ENCODE measurements at places on chromosomes 3 and 15.

DNA sequence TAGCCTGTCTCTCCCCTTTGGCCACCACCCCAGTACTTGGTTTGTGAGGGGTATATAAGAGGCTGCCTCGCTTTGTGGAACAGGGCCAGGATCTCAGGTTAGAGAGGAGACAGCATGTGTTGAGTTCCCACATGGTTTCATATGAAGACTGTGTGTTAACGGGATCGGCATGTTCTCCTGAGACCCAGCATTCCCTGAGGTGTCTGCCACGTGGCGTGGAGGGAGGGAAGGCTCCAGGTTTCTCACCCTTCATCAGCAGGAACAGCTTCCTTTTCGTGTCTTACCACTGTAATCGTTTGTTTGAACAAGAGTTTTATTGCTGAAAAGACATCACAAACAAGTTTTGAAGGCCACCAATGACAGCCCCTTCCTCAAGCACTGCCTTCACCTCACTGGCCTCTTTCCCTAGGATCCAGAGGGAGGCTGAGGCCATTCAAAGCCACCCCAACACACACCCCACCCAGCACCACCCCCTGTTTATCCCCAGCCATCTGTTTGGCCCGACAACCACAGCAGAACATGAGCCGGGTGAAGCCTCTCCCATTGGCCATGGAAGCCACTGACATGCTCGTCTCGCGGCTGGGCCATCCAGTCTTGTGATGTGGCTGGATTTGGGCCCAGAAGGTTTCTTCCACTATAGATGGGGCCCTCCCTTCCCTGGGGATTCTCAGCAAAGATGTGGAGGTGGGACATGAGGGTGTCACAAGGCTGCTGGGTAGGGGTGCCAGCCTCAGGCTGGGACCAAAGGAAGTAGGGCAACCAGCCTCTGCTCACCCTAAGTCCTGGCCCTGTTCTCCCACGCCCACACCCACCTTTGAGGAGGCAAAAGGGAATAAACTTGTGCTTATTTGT lies 10.0 kb downstream of the BHLHE40 start:
- DNase-seq, result no peak

DNA sequence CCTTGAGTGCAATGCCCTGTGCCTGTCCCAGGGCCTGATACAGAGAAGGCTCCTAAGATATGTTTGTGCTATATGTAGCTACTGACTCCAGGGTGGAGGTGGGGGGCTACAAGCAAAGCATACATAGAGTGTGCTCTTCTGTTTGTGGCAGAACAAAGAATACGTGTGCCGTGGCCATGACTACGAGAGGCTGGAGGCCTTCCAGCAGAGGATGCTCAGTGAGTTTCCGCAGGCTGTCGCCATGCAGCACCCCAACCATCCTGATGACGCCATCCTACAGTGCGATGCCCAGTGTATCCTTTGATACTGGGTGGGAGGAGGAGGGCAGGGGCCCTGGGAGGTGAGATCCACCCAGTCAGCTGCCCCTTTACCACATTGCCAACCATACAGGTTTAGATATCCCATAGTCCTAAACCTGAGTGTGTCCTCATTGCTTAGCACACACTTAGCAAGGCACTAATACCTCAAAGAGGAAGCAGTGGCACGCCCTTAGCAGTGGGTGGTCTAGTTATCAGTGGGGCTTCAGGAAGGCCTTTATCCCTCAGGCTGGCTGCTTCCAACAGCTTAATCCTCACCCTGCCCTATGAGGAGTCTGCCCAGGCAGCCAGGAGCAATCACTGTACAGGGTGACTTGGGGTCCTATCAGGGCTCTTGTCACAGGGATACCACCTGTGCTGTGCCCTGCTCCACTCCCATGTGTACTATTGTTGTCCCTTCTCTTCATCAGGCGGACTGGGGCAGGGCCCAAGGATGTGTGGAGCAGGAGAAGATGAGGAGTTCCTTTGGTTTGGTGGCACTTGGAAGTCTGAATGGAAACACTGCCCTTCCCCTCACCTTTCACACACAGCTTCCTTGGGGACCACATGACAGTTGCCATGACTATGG lies 30.1 kb upstream of the MANF start:
- no peak for DNase-seq

DNA sequence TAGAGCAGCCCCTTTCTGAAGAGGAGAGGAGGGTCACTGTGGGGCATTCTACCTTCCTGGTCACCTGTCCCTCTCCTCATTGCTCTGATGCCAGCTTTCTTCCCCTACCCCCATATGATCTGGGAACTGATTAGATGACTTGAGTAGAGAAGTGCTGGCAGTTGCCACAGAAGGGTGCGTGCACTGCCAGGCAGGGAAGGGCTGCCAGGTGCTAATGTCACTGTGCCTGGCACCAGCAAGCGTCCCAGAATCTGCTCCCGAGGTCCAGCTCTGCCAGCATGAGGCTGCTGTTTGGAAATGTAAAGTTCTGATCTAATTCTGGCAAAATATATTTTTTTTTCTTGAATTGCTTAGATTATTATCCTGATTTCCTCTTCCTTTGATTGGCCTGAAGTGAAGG lies 52.8 kb downstream of the PPM1L start:
- DNase-seq, result no peak

- DNase-seq, result no peak
Observed at GRCh38 chr3:133983126-133983525, 46.6 kb downstream of the SLCO2A1 start.

DNA sequence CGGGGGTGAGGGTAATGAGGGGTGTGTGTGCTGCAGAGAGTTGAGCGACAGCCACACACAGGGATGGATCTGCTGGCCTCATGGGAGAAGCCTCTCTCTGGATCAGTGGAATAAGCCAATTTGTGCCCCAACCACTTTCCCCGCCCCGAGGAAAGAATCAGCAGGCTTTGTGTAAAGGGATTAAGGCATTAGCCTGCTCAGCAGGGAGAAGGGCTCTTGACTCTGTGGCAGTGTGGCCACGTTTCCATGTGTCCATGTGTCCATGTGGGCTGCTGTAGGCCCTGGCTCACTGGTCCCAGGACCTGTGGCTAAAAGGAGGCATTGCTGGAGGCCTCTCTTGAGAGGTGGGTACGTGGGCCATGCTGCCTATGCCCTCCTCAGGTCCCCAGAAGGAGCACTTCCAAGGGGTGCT lies 104.7 kb downstream of the HMG20A start:
- DNase-seq, result no peak

DNA sequence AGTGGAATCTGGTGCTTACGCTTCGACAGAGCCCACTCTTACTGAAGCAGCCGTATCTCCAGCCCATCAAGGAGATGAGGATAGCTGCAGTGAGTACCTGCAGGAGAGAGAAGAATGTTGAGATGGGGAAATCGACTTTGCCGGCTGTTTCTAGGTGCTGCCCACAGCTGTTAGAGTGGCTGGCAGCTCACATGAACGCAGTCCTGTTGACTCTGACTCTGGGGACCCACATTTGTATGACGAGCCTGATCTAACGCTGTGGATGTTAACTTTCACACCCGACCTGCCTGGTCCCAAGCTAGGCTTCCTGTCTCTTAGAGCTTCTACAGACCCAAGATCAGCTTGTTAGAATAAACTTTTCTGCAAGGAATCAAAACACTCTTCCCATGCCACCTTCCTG lies 8.9 kb upstream of the DYNLT2B start:
- no peak for DNase-seq

DNA sequence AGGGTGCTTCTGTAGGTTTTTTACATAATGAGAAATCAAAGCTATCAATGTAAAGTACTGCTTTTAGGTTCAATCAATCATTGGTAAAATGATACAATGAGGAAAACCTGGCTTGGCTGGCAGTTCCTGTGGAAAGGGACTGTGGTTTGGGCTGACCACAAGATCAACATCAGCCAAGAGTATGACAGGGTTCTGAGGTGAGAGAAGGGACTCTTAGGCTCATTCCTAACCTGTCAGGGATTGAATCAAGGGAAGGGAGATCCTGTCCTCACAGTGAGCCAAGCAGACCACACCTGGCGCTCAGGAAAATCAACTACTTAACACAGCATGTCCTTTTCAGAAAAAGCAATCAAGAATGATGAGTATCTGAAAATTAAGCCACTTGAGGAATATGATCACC lies 111.1 kb downstream of the MAGI1 start:
- DNase-seq, result no peak

Measured in osteoblast (primary cell).